ENCODE measurements at places on chromosomes 16 and 17.

DNA sequence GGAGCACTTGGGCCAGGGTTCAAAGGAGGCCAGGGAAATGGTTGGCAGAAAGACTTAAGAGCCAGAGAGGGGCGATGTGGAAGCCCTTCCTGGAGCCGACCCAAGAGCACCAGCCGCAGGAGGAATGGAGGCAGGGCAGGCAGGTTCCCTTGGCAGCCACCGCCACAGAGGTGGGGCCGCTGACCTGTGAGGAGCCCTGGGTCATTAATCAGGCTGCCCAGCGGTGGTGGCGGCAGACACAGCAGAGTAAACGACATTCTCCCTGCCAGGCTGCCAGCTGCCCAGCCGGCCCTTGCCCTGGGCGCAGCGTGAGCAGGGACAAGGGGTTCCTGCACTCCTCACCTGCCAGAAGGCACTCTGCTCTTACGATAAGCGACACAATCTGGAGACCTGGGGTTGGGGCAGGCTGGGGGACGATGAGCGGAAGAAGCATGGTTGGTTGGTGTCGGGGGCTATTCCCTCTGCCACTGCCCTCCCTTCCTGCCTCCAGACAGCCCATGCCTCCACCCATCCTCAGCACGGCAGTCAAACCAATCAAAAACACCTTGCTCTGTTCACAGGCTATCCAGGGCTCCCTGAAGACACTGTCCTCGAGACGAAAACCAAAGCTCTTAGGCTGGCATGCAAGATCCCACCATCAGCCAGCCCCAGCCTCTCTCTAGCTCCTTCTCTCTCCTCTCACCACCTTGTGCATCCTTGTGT lies 40.9 kb downstream of the PLXDC1 start:
- DNase-seq = no peak

DNA sequence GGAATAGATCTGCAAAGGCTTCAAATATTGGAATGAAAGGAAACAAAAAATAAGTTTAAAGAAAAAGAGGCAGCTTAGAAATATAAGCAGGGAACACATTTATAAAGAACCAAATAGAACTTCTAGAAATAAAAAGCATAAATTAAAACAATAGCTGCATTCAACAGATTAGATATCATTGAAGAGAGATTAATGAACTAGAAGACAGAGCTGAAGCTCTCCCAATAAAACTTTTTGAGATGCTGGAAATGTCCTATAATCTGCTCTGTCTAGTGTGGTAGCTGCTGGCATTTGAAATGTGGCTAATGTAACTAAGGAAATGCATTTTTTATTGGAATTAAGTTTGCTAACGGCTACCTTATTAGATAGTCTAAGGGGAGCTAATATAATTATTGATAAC lies 115.6 kb downstream of the MAP2K4 start:
- no peak for DNase-seq

GRCh38 chr16:68081861-68082628 lies 3.1 kb upstream of the NFATC3 start:
- no peak for DNase-seq

DNA sequence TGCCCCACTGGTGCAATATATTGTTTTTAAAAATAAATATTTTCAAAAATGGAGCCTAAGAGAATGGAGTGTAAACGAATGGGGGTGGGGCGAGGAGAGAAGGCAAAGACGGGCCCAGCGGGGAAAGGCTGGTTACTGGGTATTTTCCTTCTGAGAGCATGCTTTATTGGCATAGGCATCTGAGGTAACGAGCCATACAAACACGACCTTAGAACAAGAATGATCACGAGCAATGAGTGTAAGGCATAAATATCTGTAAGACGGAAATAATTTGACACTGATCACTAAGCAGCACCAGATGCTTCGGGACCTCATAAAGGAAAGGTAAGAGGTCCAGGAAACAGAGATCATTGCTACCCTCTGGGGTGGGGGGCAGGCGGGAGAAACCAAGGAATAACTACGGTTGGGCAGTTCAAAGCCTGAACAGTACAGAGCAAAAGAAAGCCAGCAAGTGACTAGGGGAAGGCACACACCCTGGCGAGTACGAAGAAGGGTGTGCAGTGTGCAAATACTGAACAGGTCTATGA lies 959 bp downstream of the SSH2 start:
- no peak for DNase-seq

DNA sequence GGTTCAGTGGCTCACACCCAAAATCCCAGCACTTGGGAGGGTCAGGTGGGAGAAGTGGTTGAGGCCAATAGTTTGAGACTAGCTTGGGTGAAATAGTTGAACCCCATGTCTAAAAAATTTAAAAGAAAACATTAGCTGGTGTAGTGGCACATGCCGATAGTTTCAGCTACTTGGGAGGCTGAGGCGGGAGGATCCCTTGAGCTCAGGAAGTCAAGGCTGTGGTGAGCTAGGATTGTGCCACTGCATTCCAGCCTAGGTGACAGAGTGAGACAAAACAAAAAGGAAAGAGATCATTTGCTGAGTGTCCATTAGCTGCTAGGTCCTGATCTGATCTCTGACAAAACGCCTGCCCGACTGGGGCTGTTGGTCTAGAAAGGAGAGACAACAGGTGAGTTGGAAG lies 14.1 kb upstream of the DBNDD1 start:
- DNase-seq = no peak

- DNase-seq = no peak
Measured at GRCh38 chr17:74373838-74374606, 6.7 kb downstream of the GPR142 start.

- DNase-seq = no peak
Measured at GRCh38 chr16:4591706-4592470, 22.8 kb downstream of the UBALD1 start.
